ENCODE measurements at places on chromosomes 4 and X. TPM values are rescaled to one million over a fixed set of nuclear protein-coding genes. Genes with fewer than 3 reads are reported as not detected.

DNA sequence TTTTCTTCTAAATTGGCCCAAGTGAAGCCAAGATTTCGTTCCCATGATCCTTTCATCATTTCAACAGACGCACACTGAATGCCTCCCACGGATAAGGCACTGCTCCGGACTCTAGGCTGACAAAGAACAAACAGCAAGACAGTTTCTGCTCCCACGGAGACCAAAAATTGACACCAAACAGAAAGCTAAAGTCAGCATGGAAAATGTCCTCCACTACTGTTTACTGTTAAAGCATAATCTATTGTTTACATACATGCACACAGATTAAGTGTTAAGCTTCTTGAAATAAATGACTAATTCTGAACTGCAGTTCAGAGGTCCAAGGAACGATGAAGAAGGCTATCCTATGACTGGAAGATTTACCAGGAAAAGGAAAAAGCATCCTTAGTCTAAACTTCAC lies 199.6 kb downstream of the AASDH start:
- no peak for DNase-seq

GRCh38 chr4:173538148-173538908 lies 8.3 kb upstream of the HAND2 start:
- no peak for DNase-seq

DNA sequence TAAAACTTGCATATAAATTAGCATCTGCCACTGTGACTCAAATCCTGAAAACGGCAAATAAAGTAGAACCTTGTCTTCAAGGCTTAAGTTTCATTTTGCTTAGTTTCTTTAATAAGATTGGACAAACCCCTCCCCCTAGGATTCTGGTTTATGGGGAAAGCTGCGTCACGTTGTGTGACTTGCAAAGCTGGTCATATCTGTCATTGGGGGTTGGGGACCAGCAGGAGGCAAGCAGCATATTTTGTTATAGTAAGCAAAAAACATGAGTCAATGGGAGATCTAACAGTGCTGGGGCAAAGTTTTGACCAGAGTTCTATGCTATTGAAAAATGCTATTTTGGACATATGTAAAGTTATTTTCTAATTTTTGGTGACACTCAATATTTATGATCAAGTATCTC lies 407.3 kb downstream of the PCDH18 start:
- no peak for DNase-seq

DNA sequence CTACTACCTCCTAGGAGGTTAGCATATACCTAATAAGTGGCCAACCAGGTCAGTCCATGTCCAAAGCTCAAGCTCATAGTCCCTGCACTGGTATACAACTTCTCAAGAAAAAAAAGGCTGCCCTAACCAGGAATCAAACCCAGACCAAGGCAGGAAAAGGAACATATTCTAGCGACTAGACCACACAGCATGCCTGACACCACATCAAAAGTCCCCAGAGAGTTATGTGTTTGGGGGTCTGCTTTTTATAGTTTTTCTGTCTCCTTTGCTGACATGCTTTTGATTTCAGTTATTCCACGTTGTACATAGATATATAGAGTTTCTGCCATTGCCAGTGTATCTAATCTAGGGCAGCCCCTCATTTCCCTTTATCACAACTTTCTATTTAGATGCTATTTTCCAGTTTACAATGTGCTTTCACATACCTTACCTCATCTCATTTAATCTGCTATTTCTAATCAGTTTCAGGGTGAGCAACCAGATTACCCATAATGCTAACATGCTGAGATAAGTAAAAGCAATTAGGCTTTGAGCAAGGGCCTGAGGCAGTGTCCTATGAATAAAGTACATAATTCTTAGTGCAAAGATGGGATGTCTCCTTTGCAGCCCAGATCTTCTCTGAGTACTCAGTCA lies 17.8 kb downstream of the ARHGEF6 start:
- no peak for DNase-seq

- no peak for DNase-seq
Observed at GRCh38 chr4:138039010-138039409, 203.1 kb downstream of the SLC7A11 start.

DNA sequence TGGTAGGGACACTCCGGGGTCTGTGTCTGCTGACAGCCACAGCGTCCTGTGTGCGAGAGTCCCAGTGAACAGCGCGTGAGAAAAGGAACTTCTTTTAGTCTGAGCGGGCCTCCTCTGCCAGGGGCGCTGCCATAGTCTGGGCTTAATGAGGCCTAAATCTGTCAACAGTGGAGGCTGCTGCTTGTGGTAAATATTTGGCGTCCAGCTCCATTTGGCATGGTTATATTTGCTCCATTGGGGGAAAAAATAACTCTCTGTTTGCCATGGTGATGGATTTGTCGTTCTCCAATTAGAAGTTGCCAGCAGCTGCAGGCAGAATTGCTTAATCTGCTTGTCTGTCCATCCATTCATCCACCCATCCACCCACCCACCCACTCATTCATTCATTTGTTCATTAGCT lies 71.4 kb upstream of the PSAPL1 start:
- DNase-seq: no peak

ARHGAP4 gene
- 4.8 TPM for total RNA-seq

RHOXF1 gene
- 3.6 TPM for total RNA-seq

EOLA2 gene
- total RNA-seq: 49.2 TPM

MTNR1A gene
- total RNA-seq: not detected

ARHGEF38 gene
- total RNA-seq: 0.59 TPM

TRPC3 gene
- total RNA-seq: 0.80 TPM

NOX1 gene
- total RNA-seq: 1.4 TPM

Data from suprapubic skin (tissue), 4 donors.